Testis (tissue), 5 donors: ENCODE measurements at places on chromosomes 4 and X.
A peak's percentile ranks its signal among the peaks of the same experiment; 100 is the strongest.

DNA sequence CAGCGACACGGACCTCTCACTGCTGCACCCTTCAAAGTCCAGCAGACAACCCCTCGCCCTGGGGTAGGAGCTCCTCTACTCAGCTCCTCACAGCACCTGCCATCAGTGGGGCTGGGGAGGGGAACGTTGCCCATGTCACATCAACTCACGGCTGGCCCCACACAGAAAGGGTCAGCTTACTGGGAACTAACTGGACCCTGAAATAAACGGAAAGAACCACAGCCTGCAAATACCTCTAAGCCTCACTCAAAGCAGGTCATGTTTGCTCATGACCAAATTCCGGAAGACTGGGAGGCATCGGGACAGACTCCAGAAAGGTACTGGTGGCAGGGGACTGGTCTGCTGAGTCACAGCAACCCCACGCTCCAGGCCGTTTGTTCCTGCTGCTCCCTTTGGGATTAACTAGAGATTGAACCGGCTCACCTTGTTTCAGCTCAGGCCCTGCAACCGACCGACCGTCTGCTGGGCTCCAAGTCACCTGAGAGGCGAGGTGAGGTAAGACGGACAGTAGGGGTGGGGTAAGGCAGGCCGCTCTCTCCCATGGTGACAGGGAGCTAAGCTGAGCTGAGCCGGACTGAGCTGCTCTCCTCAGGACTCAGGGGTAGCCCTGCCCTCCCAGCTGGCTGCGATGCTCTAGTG lies 5.6 kb downstream of the G6PD start:
- DNase-seq = no peak

- no peak for DNase-seq
These were observed 141.7 kb downstream of the HHIP start for GRCh38 chr4:144787365-144788258.

DNA sequence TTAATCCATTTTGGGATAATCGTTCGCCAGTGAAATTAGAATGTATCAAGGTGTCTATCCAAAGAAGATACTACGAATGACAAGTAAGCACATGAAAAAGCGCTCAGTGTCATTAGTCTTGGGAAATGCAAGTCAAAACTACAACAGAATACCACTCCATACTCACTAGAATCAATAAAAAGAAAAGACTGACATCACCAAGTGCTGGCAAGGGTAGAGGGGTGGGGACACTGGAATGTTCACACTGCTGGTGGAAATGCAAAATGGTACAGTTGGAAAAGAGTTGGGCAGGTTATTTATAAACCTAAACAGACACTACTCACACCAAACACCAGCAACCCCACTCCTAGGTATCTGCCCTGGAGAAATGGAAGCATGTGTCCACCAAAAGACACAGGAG lies 11.2 kb downstream of the WDR1 start:
- DNase-seq = no peak

- no peak for DNase-seq
These were observed 9.1 kb downstream of the ZCCHC4 start for GRCh38 chr4:25321703-25322102.

GRCh38 chr4:138870737-138871554 lies 144.6 kb upstream of the NOCT start:
- DNase-seq = peak; percentile 80

- peak; percentile 73 for DNase-seq
These were observed 70.9 kb downstream of the INTS12 start for GRCh38 chr4:105637408-105638176.

GRCh38 chr4:21896767-21897166 lies 51.8 kb downstream of the KCNIP4 start:
- no peak for DNase-seq

GRCh38 chr4:108036213-108036612 lies 46.5 kb downstream of the HADH start:
- DNase-seq = no peak

DNA sequence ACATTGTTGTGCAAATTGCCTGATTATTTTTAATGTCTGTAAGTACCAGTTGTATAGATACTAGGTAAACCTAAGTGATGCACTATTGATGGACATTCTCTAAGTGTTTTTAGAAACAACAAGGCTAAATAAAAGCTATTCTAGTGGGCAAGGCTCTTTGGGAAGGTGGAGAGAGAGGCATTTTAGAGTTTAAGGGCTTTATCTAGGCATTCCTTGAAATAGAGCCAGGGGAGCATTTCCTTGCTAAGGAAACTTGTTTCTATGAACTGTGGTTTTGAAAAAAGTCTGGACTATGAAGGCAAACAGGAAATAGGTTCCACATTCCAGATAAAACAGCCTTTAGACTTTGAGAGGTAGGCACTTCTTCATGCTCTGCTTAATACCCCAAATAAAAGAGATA lies 23.8 kb downstream of the BMX start:
- DNase-seq = no peak

DNA sequence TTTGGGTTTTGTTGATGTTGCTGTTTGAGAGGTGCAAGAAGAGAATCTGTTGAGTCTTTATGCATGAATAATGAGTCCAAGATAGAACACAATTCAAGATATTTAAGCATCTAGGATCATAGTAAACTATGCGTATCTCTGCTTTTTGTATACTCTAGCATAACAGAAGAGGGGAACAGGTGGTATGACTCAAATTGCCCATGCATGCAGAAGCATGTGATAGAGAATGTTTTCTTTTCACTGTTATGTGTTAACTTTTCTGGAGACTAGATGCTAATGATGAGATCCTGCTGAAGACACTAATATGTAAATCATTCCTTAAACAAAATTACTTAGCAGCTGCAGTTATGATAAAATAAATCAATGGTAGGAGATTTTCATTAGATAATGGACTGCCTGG lies 165.3 kb upstream of the FTHL17 start:
- DNase-seq = no peak
